ENCODE measurements at places on chromosomes 13 and 19. TPM values are rescaled to one million over a fixed set of nuclear protein-coding genes. Genes with fewer than 3 reads are reported as not detected.

DNA sequence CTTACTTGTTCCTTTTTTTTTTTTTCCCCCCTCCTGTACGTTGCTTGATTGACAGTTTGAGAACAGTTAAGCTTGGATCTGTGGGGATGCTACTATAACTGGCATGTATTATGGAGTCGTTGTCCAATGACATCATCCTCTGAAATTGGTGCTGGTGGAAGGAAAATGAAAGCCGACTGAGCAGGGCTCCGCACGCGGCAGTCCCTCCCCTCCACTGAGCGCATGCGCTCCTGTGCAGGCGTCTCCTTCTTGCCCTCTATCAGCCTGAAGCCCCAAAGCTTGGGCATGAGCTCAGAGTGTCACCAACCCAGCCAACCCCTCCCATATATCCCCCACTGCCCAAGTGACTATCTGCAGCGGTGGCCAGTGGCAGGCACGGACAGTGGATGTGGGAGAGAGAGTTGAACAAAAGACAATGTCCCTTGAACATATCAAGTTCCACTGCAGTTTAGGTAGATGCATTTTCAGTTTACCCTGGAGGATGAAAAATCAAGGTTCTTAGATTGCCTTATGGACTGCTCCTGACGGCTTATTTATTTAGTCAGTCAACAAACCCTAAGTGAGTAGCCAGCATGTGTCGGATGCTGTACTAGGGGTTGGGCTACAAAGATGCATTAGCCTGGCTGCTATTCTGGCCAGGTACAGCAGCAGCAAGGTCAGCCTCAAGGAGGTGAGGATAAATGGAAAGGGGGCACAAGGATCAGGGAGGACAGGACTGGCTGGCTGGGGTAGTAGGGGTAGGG is 20.8 kb downstream of the MBNL2 start:
- H3K27me3 ChIP-seq: no peaks in the 10 kb centered on the region
- H3K27ac ChIP-seq: peak overlapping the region; percentile 76
- no peaks in the 10 kb centered on the region for H3K36me3 ChIP-seq
- no peak overlapping the region for H3K4me3 ChIP-seq

GRCh38 chr13:110957181-110957884 is 42.5 kb upstream of the ANKRD10 start:
- no peaks in the 10 kb centered on the region for H3K36me3 ChIP-seq
- H3K4me1 ChIP-seq: peaks cover 11% of the 10 kb centered on the region
- no peak for DNase-seq
- no peak overlapping the region for H3K4me3 ChIP-seq
- no peak overlapping the region for H3K27ac ChIP-seq

Gene ERICH4
- not detected for total RNA-seq

Gene TEX101
- not detected for total RNA-seq

Gene MIA
- 4.1 TPM for total RNA-seq

Gene ZNF534
- 0.17 TPM for total RNA-seq

Gene MTMR6
- 23.2 TPM for total RNA-seq

- H3K27me3 ChIP-seq: no peaks in the 10 kb centered on the region
- peak; percentile 98 for DNase-seq
- H3K4me1 ChIP-seq: peaks cover 76% of the 10 kb centered on the region
- peak overlapping the region; percentile 71 for H3K4me3 ChIP-seq
These were observed 4.0 kb upstream of the ZFP36 start for GRCh38 chr19:39402346-39403300.

DNA sequence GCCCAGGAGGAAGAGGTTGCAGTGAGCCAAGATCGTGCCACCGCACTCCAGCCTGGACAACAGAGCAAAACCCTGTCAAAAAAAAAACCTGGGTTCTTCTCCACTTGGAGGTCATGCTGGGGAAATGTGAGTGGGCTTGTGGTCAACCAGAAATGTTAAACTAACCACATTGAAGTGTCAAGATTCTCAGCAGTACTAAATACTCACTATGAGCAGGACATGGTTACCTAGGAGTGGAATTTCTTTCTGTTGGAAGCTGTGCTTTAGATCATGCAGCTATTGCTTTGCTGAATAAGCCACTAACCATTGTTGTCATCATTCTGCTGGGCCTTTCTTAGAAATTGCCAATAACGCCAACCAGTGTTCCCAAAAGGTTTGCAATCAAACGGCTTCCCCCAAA is 253.3 kb upstream of the TSHZ3 start:
- H3K4me3 ChIP-seq: no peak overlapping the region
- no peaks in the 10 kb centered on the region for H3K27me3 ChIP-seq
- no peak for DNase-seq

DNA sequence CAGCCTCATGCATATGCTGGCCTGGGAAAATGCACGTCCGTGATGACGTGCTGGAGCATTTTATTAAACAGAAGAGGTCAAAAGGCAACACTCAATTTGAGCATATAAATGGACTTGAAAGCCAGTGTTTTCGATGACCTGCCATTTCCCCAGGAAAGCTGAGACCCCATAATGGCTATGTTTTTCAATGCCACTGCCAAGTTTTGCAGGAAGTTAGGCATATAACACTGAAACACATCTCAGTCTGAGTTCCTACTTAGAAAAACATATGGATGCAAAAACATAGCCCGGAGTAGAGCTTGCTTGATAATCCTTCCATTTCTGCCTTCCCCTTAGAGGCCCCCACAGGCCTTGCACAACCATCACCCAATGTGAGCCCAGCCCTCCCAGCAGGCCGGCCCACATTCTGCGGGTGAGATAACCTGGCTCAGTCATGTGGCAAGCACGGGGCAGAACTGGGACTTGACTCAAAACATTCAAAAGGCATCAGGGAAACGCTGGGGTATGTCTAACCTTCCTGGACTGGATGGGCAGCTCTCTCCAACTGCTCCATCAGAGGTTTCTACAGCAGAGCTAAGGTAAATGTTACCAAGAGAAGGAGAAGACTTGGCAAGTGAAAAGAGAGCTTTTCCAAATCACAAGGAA is 24.9 kb downstream of the EPS15L1 start:
- no peak overlapping the region for H3K4me3 ChIP-seq
- no peaks in the 10 kb centered on the region for H3K36me3 ChIP-seq
- H3K27me3 ChIP-seq: no peaks in the 10 kb centered on the region

DNA sequence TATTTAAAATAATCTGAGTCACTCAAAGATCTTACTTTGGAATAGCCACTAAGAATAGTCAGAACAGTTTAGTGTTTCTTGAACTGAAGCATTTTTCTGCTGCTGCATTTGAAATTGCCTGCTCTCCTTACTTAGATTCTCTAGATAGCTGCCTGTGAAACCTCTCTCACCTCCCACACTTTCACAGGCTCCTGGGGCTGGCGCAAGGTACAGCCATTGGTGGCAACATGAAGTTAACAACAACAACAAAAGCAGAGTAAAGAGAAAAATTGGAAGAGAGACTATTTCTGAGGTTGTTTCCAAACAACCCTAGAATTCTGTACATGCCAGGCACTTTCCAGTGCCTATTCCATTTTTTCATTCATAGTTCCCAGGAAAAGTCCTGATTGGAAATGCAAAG is 25.3 kb downstream of the SLITRK5 start:
- H3K4me1 ChIP-seq: no peaks in the 10 kb centered on the region
- DNase-seq: no peak
- no peak overlapping the region for H3K27ac ChIP-seq
- H3K36me3 ChIP-seq: no peaks in the 10 kb centered on the region
- no peak overlapping the region for H3K4me3 ChIP-seq

Gene KANK3
- total RNA-seq: 34.0 TPM

Gene LILRA5
- total RNA-seq: 1.6 TPM

Gene ZNF729
- total RNA-seq: not detected

DNA sequence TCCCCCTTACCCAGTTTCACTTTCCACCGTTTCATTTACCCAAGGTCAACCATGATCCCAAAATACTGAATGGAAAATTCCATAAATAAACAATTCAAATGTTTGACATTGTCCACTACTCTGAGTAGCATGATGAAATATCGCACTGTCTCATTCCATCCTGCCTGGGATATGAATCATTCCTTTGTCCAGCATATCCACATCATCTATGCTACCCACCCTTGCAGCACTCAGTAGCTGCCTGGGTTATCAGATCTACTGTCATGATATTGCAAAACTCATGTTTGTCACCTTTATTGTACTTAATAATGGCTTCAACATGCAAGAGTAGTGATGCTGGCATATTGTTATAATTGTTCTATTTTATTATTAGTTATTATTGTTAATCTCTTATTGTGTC is 263.9 kb upstream of the NBEA start:
- no peaks in the 10 kb centered on the region for H3K4me1 ChIP-seq
- H3K27ac ChIP-seq: no peak overlapping the region
- H3K4me3 ChIP-seq: no peak overlapping the region
- H3K36me3 ChIP-seq: no peaks in the 10 kb centered on the region
- no peaks in the 10 kb centered on the region for H3K27me3 ChIP-seq

Gene PLIN5
- total RNA-seq: 11.9 TPM

Gene PRSS57
- total RNA-seq: 0.34 TPM

DNA sequence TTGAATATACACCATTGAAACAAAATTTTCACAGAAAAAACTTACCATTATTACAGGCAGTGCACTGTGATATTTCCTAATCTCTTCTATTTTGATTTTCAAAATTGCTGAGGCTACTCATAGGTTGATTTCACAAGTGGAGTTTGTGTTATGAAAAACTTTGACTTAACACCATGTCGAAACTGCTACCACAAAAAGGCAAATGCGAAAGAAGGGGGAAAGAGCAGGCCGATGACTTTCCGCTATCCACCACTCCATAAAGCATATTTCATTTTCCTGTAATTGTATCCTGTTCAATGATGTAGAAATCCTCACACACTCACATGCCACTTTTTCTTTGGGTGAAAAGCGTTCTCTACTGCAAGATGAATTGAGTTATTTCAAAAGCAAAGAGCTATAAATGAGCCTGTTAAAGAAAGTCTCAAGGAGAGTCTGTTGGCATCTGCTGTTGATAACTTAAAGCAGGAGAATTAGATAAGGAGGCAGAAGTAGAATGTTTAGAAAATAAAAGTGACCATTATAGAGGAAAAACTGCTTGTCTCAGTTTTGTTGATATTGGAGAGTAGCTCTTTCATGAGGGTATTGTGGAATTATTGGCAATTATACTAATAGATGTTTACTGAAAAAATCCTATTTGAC is 18.8 kb downstream of the KL start:
- no peak overlapping the region for H3K4me3 ChIP-seq
- no peak for DNase-seq
- H3K4me1 ChIP-seq: peaks cover 15% of the 10 kb centered on the region
- no peaks in the 10 kb centered on the region for H3K27me3 ChIP-seq
- H3K36me3 ChIP-seq: no peaks in the 10 kb centered on the region
- H3K27ac ChIP-seq: no peak overlapping the region

DNA sequence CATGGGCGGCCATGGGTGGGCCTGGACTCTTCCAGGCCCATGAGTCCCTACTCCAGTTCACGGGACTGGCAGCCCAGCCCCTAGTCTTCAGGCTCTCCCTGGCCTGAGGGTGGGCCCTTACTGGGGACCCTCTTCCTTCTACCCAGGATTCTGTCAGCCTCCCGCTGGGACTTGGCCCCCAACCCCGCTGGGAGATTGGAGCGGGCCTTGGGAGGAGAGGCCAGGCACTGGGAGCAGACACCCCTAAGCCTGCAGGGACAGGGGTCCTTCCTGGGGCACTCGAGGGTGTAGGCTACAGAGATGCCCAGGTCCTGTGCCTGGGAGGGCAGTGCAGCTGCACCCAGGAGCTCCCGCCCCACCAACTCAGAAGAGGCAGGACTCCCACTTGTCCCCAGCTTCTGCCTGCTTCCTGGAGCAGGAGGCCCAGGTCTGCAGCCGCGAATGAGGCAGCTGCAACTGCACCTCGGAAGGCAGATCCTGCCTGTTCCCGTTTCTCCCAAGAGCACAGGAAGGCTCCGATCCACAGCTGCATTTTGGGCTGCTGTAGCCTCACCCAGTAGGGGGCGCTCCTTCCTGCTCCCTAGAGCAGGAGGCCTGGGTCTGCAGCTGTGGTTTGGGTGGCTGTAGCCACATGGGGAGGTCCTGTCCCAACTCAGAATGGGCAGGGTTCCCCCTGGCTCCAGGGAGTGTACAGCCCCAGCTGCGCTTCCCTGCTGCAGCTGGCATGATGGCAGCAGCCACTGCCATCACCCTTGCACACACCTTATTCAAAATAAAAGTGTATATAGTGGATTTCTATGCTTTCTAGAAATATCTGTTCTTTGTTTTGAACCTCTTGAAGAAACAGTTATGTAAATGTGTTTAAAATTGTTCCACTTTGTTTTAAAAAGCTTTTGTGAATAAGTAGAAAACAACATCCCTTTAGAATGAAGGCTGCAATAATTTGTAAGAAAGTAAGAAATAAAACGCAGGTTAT is 46.8 kb downstream of the TEX26 start:
- H3K36me3 ChIP-seq: no peaks in the 10 kb centered on the region
- no peak overlapping the region for H3K27ac ChIP-seq
- no peak overlapping the region for H3K4me3 ChIP-seq
- no peaks in the 10 kb centered on the region for H3K27me3 ChIP-seq
- H3K4me1 ChIP-seq: peaks cover 3% of the 10 kb centered on the region

GRCh38 chr19:44572581-44572900 is 40.8 kb upstream of the IGSF23 start:
- no peaks in the 10 kb centered on the region for H3K27me3 ChIP-seq
- H3K4me1 ChIP-seq: no peaks in the 10 kb centered on the region
- H3K4me3 ChIP-seq: no peak overlapping the region
- no peak overlapping the region for H3K27ac ChIP-seq
- DNase-seq: no peak

Gene KIR2DL4
- not detected for total RNA-seq

Gene DZIP1
- total RNA-seq: 31.3 TPM

GRCh38 chr13:102197193-102197592 is 204.7 kb downstream of the FGF14 start:
- no peak overlapping the region for H3K27ac ChIP-seq
- no peak overlapping the region for H3K4me3 ChIP-seq
- H3K27me3 ChIP-seq: no peaks in the 10 kb centered on the region
- peaks cover 5% of the 10 kb centered on the region for H3K4me1 ChIP-seq
- no peak for DNase-seq

DNA sequence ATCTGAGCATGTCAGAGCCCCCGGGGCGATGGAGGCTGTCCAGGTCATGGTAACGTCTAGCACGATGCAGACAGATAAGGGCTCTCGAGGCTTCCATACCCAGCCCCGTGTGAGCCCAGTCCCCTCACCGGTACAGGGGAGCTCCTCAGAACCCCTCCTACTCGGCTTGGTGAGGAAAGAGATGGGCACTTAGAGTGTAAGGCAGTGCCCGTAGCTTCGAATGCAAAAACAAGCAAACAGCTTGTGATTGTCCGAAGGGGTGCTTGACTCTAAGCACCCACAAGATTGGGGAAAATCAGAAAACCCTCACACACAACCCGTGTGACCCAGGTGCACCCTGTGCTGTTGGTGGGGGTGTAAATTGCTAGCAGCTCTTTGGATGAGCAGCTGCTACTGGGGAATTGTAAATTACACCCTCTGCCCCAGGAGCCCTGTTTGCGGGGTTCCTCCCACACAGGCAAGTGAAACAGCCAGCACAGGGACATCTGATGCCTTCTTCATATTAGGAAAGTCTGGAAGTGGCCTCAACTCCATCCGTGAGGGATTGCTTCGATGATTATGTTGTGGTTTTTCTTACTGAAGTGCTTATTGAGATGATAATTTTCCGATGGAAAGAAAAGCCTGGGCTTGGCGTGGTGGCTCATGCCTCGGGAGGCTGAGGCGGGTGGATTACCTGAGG is 918 bp upstream of the PSPN start:
- H3K36me3 ChIP-seq: peaks cover 48% of the 10 kb centered on the region
- H3K4me3 ChIP-seq: no peak overlapping the region
- H3K27ac ChIP-seq: peak overlapping the region; percentile 63
- H3K4me1 ChIP-seq: peaks cover 51% of the 10 kb centered on the region
- no peak for DNase-seq

- H3K4me3 ChIP-seq: no peak overlapping the region
- no peaks in the 10 kb centered on the region for H3K36me3 ChIP-seq
- peaks cover 33% of the 10 kb centered on the region for H3K27me3 ChIP-seq
These were observed 44.2 kb downstream of the PCDH8 start for GRCh38 chr13:52804202-52804641.

Gene NOTCH3
- total RNA-seq: 68.6 TPM

GRCh38 chr19:17448131-17448967 is at the start of gene TMEM221:
Gene TMEM221, minus strand, starts transcription at chr19:17448668. Its CDS starts 206 bp downstream, at chr19:17448462.
- DNase-seq: no peak
- H3K27ac ChIP-seq: no peak within 1 kb of the TSS
- peak within 1 kb of the TSS; percentile 54 for H3K4me3 ChIP-seq
- no peaks in the 10 kb centered on the region for H3K27me3 ChIP-seq
- no peaks in the 10 kb centered on the region for H3K36me3 ChIP-seq
